MM.1S (cell line): ENCODE measurements at places on chromosomes 12 and 14.

DNA sequence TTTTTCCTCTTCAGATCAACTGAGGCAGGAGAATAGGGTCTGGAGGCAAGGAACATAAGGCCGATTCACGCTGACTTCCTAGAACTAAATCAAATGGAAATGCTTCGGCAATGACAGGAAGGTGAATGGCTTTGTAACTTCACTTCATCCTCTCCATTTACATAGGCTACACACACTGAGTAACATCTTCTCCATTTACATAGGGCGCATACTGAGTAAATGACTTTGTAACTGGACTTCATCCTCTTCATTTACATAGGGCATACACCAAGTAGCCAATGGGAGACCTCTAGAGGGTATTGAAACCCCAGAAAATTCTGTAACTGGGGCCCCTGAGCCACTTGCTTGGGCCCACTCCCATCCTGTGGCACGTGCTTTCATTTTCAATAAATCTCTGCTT is 71.0 kb upstream of the CPSF6 start:
- DNase-seq = no peak

DNA sequence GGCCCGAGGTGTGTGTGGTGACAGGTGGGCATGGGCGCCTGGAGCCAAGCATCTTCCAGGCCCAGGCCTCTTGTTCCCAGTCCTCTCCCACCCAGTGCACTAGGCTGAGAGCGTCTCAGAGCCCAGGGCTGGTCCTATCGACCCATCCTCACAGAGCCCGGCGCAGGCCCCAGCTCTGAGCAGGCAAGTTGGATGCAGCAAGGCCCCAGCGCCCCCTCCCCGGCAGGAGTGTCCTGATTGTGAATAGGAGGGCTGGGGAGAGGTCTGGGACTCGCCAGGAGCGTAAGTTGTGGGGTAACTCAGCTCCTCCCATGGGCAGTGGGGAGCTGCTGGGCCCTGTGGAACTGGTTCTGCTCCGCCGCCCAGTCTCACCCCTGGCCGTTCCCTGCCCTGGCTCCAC is 26.3 kb downstream of the CALM1 start:
- DNase-seq = no peak

DNA sequence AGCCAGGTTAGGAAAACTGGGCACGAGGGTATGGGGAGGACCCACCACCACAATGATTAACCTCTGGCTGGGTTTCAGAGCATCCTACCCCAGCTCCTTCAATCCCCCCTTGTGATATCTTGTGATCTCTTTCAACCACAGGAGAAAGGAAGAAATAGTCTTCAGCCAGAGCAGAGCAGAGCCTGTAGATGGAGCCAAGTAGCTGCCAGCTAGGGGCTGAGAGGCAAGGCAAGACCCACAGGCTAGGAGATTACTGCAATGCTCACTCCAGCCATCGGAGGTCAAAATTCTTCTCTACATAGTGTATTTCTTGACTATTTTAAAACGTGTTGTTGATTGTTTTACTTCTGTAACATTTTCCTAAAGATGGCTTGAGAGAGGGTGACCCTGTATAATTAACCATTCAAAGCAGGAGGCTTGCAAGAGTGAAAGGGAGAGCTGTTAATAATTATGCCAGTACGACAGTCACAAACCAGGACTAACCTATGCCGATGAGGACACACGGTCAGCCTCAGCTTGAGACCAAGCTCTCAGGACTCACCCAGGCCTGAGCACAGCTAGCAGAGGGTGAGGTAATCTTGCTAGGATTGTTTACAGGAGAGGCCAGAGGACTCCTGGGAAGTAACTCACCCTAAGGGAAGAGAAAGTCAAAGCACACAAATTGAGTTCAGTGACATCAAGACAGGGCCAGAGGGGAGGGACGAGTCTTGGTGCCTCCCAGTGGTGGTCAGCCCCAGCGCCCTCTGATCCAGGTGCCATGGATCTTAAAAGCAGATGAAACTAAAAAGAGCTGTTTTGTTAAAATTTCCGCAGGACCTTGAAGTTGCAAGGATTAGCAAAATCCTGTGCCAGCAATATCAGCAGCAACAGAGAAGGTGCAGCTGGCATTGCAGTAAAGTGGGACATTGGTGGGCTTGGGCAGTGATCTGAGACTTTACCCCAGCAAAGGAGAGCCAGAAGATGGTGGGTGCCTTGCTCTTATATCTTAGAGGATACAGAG is 29.8 kb upstream of the CDKN3 start:
- DNase-seq = peak; percentile 22

DNA sequence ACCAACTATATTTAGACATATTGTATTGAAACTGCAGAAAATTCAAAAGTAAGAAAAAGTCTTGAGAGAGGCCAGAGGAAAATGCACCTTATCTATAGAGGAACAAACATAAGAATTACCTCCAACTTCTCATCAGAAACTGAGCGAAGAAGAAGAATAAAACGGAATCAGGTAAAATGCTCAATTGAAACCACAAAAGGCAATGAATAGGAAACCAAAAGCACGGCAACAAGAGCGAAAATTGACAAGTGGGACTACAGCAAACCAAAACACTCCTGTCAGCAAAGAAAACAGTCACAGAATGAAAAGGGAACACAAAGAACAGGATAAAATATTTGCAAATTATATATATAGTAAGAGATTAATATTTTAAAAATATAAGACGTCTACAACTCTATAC is 61.9 kb upstream of the PARP11 start:
- DNase-seq = peak; percentile 31

GRCh38 chr12:113645183-113645582 is 173.5 kb upstream of the LHX5 start:
- DNase-seq = no peak

DNA sequence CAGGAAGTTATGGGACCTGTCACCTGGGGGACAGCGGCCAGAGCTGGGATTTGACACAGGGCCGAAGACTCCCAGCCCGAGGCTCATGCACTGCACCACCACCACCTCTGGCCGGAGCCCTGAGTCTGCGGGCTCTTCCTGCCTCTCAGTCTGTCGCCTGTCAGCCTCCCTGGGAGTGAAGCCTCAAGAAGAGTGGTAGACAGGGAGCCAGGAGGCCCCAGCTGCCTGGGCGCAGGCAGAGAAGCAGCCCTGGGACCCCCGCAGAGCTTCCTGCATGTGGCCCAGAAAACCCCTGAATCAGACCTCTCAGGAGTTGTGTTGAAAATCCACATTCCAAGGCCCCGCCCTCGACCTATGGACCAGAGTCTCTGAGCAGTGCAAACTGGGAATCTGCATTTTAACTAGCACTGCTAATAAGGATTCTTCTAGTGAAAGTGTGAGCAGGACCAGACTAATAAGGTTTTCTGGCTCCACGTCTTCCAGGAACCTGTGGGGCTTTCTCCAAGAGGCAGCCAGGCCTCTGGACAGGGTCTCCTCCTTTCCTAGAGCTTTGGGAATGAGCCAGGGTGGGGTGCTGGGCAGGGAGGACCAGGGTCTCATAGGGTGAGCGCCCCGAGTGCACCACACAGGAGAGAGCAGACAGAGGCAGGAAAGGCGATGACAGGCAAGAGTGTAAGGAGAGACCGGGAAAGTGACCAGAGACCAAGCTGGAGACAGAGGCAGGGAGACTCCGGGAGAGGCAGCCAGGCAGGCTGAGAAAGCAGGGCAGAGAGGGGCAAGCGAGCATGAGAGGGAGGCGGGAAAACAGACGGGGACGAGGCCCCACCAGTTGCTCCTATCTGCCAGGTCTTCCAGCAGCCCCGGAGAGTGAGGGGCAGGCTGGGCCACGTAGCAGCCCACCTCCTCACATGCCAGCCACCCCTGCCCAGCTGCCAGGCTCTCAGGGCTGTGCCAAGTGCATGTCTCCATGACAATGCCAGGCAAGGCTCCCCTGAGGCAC is 112.4 kb downstream of the BCL11B start:
- no peak for DNase-seq

GRCh38 chr12:63206494-63206893 is 55.5 kb upstream of the AVPR1A start:
- no peak for DNase-seq

DNA sequence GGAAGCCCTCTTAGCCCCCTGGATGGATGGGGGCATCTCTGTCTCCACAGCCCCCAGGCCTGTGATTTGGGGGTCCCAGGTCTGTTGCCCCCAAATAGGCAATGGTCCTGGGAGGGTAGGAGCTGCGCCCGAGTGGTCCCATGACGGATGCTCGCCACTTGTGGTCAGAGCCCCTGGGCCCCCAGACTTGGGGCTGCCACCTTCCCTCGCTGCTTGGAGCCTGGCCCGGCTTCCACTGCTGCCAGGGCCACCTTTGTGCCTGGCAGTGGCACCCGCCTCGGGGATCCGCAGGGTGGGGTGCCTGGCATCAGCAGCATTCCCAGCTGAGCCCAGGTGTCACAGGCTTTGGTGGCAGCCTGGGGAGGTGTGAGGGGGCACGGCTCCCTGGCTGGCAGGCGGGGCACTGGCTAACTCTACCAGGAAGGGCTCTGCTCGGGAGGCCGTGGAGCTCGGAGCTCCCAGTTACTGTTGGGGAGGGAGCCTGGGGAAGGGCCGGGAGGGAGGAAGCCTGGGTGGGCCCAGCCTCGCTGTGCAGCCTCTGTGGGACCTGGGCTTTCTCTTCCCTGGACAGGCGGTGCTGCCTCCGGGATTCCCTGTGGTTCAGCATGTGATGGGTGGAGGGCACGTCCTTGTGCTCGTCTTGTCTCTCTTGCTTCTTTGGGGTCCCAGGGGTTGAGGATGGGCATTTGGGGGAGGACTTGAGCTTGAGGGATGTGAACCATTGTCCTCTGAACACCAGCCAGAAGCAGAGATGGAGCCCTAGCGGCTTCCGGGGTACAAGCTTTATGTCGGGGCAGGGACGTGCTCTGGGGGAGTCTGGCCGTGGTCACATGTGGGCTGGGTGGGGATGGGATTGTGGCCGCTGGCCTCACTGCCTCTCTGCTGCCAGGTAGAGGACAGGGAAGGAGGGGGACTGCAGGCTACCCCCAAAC is 5.4 kb downstream of the KIF26A start:
- no peak for DNase-seq

- no peak for DNase-seq
Observed at GRCh38 chr12:57874166-57875108, 27.9 kb upstream of the CTDSP2 start.

GRCh38 chr14:50335389-50335788 is 23.3 kb downstream of the DMAC2L start:
- DNase-seq = no peak

DNA sequence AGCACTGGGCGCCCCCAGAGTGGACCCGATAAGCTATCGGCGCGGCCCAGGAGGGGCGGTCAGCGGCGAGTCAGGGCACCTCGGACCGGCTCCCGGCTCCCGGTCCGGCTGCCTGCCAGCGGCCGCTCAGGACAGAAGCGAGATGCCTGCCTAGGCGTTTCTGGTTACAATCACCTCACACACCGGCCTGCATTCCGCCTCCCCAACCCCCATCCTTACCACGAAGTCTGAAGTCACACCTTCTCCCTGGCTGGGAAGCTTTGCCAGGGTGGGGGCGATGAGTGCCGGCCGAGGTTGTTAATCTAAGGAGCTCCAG is 42.6 kb upstream of the TBX5 start:
- DNase-seq = no peak

- DNase-seq = no peak
Observed at GRCh38 chr12:93149229-93149628, 220.1 kb upstream of the EEA1 start.

GRCh38 chr14:75230140-75230792 is 48.4 kb upstream of the FOS start:
- DNase-seq = peak; percentile 70

- DNase-seq = no peak
Observed at GRCh38 chr14:50417853-50418252, 21.2 kb upstream of the CDKL1 start.

DNA sequence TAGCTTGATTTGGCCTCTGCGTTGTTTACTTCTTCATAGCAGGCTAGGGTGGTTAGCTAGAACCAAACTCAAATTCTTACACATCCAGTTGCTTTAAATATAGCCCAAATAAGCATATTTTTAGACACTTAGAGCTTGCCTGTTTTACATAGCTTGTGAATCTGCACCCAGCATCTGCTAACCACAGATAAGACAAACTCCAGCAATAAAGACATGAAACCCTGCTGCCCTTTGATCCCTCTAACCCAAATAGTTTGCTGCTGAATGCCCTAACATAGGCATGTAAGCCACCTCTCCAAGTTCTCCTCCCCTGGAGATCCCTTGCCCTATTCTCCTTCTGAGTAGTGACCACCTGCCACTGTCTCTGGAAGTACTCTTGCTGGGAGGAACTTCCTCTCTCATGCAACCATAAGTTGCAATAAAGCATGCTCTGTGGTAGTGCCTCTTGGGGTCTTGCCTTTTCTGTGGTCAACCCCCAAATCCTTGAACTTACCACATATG is 185.6 kb downstream of the TMEM117 start:
- DNase-seq = peak; percentile 92

DNA sequence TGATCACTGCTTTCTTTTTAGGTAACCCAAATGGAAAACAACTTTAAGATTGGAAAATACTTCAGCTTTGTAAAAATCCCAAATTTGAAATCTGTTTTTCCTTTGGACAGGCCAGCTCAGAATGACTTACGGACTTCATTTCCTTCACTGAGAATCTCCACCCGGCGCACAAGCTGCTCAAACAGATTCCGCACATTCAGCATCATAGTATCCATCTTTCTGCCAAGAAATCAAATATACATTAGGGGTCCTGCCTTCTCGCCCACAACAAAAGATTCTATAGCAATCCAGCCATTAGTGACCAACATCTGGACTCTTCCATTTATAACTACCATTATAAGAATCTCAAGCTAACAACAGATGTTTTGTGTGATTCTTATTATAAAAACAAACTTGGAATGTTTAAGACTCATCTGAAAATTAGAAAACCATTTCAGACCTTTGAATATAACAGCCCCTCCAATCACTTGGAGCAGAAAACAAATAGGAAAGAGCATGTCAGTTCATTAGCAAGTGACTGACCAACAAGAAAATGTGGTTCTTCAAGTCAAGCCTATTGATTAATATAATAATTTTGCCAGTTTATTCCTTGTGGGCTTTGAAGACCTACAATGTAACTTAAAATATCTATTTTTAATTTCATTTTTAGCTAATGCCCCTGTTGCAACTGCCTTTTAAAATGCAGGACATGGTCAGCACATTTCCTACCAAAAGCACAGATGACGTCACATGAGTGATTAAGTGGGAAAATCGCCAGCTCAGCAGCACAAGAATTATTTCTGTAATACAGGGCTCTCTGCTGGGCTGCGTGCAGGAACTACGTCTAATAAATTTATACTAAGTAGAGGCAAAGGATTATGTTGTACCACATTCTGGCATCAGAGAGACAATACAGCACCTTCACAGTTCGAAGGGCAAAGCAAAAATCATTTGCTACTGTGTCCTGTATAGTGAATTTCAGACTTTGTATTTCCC is 8.5 kb downstream of the RACGAP1 start:
- DNase-seq = no peak

DNA sequence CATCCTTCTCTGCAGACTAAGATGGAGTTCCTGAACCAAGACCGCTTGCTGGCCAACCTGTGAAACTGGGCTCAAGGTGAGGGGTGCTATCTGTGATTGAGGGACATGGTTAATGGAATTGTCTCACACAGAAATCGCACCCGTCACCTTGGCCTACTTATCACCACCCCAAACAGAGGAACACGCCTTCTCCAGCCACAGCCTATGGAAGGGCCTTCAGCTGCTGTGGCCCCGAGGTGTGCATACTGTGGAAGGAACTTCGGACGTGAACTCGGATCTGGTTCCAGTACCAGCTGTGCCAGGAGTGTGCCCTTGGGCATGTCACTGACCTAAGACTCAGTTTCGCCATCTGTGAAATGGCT is 44.4 kb downstream of the EVL start:
- DNase-seq = no peak

GRCh38 chr12:74365178-74365964 is 172.3 kb upstream of the ATXN7L3B start:
- peak; percentile 54 for DNase-seq

GRCh38 chr12:6538420-6539313 is 4.3 kb downstream of the GAPDH start:
- peak; percentile 27 for DNase-seq

GRCh38 chr14:36075203-36075602 is 101.3 kb downstream of the PTCSC3 start:
- DNase-seq = no peak
